DMS53 (cell line): ENCODE measurements at places on chromosomes 11 and 22.

GRCh38 chr11:35804451-35805040 lies 139.3 kb upstream of the LDLRAD3 start:
- no peak for DNase-seq

- peak; percentile 59 for DNase-seq
Observed at GRCh38 chr11:36817336-36817965, 219.4 kb upstream of the RAG2 start.

DNA sequence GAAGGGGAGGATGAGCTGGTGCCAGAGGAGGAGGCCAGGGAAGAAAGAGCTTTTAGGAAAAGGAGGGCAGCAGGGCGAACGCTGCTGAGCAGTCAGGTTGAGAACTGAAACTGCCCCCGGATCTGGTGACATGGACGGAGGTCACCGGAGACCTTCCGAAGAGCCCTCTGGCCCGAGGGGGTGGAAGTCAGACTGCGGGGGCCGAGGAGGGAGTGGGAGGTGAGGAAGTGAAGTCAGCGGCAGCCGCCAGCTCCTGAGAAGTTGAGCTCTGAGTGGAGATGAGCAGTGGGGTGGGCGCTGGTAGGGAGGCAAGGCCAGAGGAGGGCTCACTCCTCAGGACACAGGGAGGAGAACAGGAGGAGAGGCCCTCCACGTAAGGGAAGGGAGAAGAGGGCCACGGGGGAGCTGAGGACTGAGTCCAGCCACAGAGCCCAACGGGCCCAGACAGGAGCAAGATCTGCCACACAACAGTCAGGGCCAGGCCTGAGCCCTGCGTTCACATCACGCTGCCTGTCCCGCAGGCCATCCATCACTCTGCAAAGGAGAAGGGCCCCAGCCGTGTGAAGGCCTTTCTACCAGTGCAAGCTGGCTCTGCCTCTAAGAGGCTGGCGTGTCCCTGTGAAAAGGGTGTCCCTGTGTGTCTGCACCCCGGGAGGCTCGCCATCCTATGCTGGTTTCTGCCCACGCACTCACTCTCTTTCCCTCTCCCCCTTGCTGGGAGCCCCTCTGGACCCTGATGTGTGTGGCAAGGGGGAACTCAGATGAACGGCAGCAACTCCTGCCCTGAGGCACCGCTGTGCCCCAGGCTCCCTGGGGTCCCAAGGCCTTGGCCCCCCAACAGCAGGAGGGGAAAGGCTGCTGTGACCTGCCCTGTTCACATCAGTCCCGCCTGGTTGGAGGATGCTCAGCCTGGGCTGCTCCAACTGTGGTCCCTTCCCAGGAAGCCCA lies 19.0 kb upstream of the LRRC32 start:
- no peak for DNase-seq

DNA sequence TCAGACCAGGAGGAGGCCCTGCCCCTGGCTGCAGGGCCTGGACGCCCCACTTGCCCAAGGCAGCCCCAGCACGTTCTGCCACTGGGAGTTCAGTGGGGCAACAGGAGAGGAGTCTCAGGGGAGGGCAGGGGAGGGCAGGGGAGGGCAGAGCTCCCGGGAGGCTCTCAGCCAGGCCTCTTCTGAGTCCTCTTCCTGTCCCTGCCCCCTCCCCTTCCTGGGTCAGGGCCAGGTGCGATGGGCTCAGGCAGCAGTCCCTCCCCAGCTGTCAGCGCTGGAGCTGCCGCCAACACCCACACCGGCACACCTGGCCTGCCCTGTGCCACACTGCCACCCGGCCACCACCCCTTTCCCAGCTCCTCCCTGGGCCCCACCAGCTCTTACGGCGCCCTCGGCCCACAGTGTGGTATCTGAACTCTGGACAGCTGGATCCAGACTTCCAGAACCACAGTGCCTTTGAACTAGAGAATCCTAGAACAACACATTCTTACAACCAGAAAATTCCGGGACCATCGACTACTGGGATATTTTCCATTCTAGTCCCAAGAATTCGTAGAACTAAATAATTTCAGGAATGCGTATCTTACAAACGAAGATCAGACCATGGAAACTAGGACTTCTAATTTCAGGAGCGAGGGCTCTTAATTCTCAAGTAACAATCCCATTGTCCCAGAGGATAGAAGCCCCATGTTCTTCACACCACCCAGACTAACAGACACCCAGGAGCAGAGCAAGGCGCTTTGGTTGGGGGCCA lies 21.8 kb downstream of the RPL3 start:
- peak; percentile 92 for DNase-seq

DNA sequence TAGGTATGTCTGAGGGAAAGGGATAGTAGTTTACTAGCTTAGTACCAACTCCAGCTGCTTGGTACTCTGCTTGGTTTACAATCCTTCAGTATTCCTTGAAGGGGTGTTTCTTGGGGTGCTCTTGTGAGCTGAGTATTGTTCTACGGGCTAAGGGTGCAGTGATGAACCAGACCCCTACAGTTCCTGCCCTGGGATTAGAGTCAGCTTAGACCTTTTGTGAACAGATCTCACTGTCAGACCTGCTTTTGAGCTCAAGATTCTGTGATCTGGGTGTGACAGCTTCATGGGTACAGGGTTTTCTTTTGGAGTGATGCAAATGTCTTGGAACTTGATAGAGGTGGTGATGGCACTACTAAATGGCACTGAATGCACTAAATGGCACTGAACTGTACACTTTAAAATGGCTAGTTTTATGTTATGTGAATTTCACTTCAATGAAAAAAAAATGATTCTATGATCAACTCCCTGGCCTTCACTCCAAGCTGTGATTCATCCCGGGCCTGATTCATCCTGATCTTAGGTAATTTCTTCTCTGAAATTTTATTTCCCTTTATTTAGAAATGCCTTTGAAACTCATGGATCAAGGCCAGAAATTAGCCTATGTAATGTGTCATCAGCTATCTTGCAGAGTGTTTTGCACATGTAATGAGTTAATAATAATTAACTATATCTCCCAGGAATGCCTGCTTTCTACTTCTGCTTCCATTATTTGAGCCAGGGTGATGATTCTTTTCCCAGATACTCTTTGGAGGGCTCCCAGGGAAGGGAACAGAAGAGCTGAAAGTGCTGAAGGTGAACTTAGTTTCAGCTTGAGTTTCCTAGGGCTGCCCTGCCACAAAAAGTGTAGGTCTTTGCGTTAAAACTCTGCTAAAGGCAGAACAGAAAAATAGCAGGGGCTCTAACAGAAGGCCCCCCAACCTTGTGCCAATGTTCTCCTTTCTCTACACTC lies 87.9 kb downstream of the NCAM1 start:
- no peak for DNase-seq

- DNase-seq = no peak
Observed at GRCh38 chr11:66109294-66109693, 39.2 kb downstream of the PACS1 start.

DNA sequence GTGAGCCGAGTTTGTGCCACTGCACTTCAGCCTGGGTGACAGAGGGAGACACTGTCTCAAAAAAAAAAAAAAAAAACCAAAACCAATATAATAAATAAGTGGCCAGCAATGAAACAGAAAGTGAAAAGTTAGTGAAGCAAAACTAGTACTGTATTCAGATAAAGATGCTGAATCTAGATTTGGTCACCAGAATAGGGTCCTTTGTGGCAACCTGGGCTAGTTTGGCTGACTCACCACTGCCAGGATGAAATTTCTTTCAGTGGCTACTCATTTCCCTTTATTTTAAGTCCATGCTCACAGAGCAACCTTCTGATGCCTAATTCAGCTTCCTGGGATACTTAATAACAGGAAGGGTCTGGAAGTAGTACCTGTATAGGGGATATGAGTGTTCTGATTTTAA lies 26.0 kb downstream of the LIMK2 start:
- no peak for DNase-seq

GRCh38 chr11:45847911-45848316 lies 639 bp downstream of the CRY2 start:
- DNase-seq = peak; percentile 71

DNA sequence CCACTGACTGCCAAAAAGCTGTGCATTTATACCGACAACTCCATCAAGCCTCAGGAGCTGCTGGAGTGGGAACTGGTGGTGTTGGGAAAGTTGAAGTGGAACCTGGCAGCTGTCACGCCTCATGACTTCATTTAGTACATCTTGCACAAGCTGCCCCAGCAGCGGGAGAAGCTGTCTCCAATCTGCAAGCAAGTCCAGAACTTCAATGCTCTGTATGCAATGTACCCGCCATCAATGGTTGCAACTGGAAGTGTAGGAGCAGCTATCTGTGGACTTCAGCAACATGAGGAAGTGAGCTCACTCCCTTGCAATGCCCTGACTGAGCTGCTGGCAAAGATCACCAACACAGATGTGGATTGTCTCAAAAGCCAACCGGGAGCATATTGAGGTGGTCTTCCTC lies at the start of gene SLC22A25:
SLC22A25 (minus strand) TSS at position 67 of the 400 bp plus-strand sequence. CDS start 13,947 bp downstream, outside the sequence.
- no peak for DNase-seq

DNA sequence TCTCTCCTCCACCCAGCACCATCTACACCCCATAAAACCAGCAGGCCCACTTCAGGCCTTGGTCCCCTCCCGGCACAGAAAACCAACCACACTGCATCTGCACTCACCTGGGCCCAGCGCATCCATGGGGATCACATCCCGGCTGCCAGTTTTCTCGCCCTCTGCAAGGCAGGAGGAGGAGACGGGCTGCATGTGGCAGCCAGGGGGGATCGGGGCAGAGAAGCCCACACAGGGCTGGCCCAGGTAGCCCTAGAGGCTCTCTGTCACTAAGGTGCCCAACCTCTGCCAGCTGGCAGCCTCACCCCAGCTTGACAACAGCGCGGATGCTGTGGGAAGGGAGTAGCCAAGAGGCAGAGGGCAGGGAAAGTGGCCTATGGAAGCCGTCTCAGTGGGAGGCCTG lies 30.6 kb upstream of the TXNRD2 start:
- no peak for DNase-seq

- no peak for DNase-seq
Observed at GRCh38 chr11:132187814-132188213, 817.4 kb downstream of the NTM start.

- no peak for DNase-seq
Observed at GRCh38 chr11:75212411-75212810, 28.2 kb upstream of the TPBGL start.

- no peak for DNase-seq
Observed at GRCh38 chr11:95984072-95984471, 60.2 kb upstream of the MTMR2 start.

DNA sequence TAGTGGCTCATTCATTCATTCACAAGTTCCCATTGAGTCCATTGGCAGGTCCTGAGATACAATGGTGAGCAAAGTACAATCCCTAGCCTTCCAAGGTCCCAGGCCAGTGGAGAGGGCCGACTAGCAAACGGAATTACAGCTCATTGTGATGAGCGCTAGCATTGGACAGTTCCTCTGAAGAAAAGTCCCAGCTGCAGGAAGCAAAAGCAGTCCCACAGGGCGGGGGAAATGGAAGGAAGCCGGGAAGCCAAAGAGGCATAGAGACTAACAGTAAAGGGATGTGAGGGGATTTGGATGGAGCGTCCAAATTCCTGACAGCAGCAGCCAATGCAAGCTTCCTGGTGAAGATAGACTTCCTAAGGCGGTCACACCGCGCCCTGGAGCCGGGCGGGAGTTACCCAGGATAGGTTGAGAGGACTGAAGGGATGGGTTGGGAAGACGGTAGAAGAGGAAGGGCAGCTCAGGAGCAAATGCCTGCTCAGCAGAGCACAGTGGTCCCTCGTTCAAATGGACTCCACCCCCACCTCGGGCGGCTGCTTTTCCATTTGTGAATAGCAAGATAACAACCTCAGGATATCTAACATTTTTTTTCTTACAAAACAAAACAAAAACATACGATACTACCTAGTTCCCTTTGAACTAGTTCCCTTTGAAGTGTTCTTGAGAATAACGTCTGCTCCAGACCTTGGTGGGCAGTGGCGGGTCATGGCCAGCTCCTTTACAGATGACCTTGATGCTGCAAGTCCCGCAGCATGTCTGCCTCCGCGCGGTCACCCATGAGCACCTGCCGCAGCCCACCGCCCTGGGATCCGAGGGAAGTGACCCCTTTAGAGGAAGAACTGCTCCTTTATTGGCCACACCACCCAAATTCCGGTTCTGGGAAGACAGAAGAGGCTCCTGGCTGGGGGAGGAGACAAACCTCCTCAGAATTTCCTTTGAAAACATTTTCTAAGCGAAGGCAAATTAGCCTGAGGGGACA lies 132.9 kb downstream of the RASSF10 start:
- DNase-seq = peak; percentile 25

GRCh38 chr11:34040571-34040970 lies 11.0 kb upstream of the CAPRIN1 start:
- no peak for DNase-seq

DNA sequence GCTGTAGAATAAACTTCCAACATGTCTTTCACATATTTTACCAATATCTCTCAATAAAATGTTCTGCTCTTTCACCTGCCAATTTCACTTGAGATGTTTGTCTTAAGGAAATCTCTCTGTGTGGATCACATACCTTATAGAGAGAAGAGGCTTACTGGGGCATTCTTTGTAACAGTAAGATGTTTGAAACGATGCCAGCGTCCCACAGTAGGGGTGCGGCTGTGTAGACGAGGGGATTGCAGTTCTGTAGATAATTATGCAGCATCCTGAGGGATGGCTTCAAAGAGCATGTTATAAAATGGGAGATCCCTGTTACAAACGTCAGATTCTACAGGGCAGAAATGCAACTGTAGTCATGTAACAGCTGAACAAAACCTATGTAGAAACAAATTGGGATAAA lies 200.0 kb downstream of the TBC1D22A start:
- no peak for DNase-seq

DNA sequence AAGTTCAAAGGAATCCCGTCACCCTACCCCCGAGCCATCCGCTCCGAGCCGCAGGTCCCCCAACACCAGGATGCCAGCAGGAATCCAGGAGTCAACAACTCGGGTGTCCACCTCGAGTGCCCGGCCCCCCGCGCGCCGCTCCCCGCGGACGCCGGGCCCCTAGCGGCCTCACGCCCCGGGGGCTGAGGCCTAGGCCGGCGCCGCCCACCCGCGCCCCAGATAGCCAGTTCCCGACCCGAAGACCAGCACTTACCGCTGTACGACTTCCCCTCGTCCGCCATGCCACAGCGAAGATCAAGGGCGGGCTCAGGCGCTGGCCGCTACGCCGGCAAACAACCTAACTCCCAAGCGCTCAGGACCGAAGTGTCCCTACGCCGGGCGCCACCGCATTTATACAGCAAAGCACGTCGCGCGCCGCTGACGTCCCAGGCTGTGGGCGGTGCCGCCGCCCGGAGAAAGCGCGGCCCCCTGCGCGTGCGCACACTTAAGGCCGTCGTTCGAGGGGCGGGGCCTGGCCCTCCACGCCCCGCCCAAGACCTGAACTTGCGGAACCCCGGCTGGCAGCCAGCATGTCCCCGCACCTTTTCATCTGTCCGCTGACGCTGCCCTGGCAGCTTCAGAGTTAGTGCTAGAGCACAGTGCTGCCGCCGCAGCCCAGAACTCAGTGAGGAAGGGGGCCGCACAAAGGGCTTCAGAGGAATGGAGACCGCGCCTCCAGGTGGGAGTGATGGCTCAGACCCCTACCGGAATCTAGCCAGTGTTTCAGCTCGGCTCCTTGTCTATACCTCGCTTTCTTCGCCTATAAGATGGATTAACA lies at the start of gene NXF1:
NXF1 (minus strand) TSS at position 365 of the 817 bp plus-strand sequence; CDS start at position 281, 84 bp downstream.
- peak; percentile 98 for DNase-seq

DNA sequence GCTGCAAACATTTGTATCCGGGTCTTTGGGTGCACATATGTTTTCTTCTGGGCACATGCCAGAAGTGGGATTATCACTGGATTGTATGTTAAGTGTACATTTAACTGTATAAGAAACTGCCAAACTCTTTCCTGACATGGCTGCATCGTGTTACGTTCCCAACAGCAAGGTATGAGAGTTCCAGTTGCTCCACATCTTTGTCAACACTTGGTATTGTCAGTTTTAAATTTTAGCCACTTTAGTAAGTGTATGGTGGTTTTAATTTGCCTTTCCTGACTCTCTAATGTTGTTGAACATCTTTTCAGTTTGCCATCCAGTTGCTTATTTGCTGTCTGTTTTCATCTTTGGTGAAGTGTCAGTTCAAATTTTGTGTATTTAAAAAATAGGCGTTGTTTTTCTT lies 22.5 kb upstream of the SMIM38 start:
- DNase-seq = no peak
